Stimulated activated CD4-positive, alpha-beta T cell treated with anti-CD3 and anti-CD28 coated beads, Interleukin-12 subunit alpha, Interleukin-12 subunit beta, amount 100 ng/mL, for 48 hours (primary cell): ENCODE measurements at places on chromosomes 5 and 9.

- no peak for DNase-seq
These were observed 363.6 kb upstream of the CYLC2 start for GRCh38 chr9:102631559-102631958.

GRCh38 chr9:116499434-116499833 lies 187.7 kb upstream of the TRIM32 start:
- DNase-seq, result no peak

- no peak for DNase-seq
These were observed 265.0 kb upstream of the IRX4 start for GRCh38 chr5:2147504-2148311.

GRCh38 chr5:26719803-26720202 lies 318.6 kb downstream of the CDH9 start:
- DNase-seq, result no peak

- no peak for DNase-seq
These were observed 44.8 kb downstream of the SNCAIP start for GRCh38 chr5:122356855-122357254.

GRCh38 chr5:178273665-178274541 lies 41.3 kb upstream of the PHYKPL start:
- no peak for DNase-seq

DNA sequence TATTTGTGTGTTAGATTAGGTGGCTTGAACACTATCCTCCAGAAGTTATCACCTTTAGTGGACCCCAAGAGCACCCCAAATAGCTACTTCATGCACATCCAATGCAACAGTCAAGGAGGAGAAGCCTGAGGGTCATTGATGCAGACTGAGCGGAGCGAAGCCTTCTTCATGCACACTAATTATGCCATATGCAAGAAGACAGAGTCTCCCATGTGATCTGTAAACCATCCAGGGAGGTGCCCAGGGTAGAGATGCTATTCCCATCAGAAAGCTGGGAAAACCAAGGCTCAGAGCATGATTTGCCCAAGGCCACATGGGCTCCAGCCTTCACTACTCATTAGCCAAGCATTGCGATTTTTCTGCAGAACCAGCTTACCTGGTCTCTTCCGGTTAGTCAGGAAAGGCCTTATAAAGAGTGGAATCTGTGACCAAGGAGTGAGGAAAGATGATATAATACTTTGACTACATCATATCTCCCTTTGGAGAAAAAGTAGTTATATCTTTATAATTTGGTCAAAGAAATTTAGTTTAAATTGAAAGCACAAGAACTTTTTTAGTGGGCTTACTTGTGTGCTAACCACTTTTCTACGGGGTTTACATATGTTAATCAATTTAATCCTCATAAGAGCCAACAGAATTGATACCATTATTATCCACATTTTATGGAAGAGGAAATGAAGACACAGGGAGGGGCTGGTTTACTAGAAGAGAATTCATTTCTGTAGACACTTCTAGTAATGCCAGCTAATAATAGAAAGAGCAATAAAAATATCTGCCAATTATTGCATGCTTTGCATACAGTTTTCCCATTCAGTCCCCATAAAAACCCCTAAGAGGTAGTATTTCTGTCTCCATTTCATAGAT lies 220.0 kb downstream of the ESM1 start:
- DNase-seq, result no peak

GRCh38 chr5:39943811-39944210 lies 519.0 kb upstream of the DAB2 start:
- DNase-seq, result no peak

DNA sequence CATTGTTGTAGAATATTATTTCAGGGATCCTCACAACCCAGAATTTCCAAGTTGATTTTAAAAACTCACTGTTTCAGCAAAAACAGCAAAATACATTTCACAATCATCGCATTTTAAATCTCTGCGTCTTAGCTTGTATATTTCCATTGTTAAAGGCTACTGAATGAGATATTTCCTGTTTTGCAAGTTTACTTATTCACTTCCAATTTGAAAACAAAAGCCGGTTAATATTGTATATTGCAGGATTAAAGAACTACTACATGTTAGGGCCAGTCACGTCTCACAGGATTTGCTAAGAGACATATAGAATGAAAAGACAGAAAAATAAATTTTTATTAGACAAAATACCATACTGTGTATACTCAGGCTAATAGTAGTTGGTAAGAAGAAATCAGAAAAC lies 395.9 kb upstream of the CDH9 start:
- no peak for DNase-seq

GRCh38 chr5:174315471-174315870 lies 270.0 kb downstream of the NSG2 start:
- no peak for DNase-seq

DNA sequence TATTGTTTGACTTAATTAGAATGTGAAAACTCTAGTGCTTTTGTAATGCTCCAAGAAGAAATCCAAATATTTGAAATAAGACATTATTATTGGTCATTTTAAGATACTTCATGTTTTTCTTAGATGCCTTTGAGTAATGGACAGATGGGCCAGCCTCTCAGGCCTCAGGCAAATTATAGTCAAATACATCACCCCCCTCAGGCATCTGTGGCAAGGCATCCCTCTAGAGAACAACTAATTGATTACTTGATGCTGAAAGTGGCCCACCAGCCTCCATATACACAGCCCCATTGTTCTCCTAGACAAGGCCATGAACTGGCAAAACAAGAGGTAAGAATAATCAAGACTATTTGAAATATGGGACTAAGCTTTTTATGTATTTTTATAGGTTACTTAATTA lies 69.2 kb upstream of the SREK1 start:
- DNase-seq, result no peak

GRCh38 chr5:154276261-154276972 lies 85.9 kb downstream of the GALNT10 start:
- DNase-seq, result no peak

DNA sequence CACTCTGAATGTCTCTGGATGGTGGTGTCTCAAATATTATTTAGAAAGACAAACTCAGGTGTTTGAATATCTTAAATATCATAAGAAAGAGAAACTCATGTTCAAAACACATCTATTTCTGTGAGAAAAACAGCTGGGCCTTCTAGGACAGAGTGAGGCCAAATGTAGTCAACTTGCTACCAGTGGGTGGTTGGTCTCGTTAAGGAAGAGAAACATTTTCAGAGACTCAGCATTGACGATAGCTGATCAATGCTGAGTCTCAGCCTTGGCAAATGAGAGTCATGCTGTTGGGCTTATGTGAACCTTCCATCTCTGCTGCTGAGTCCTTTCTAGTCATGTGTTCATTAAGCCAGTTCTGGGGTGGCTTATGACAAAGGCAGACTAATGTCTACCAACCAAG lies 418.0 kb downstream of the CETN3 start:
- DNase-seq, result no peak

GRCh38 chr9:3023449-3023848 lies 179.6 kb upstream of the PUM3 start:
- no peak for DNase-seq

DNA sequence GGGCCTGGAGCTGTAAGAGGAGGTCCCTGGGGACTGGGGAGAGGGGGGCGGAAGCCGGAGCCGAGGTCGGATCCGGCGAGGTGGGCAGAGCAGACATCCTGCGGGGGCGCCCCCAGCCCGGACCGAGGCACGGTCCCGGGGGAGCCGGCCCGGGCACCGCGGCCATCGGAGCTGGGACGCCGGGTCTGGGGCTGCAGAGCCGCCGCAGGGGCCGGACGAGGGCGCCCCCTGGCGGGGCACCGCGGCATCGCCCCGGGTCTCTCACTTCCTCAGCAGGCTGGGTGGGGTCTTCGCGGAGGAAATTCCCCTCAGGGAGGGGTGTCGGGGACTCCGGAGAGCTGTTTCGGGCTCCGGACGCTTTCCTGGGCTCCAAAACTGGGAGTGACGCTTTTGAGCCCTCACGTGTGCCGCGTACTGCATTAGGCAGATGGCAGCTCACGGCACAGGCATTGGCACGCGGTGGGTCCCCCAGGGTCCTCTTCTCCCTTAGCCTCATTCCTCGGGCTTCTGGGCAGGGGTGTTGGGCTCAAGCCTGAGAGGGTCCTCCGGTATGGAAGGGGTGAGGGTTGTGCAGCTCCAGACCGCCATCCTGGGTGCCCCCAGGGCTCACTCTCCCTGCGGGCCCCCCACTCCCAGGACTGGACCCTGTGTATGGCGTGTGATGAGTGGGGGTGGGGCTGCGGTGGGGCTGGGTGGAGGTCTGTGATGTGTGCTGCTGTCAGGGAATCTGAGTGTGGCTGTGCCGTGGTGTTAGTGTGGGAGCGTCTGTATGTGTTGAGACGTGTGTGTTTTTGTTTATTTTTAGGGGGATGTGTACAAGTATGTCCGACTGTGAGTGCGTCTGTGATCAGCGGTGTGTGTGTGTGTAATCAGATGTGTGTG lies 29.6 kb downstream of the LHX2 start:
- no peak for DNase-seq

GRCh38 chr5:130526708-130527107 lies 622.4 kb downstream of the CHSY3 start:
- no peak for DNase-seq
